ENCODE measurements at places on chromosomes 13 and 19.

DNA sequence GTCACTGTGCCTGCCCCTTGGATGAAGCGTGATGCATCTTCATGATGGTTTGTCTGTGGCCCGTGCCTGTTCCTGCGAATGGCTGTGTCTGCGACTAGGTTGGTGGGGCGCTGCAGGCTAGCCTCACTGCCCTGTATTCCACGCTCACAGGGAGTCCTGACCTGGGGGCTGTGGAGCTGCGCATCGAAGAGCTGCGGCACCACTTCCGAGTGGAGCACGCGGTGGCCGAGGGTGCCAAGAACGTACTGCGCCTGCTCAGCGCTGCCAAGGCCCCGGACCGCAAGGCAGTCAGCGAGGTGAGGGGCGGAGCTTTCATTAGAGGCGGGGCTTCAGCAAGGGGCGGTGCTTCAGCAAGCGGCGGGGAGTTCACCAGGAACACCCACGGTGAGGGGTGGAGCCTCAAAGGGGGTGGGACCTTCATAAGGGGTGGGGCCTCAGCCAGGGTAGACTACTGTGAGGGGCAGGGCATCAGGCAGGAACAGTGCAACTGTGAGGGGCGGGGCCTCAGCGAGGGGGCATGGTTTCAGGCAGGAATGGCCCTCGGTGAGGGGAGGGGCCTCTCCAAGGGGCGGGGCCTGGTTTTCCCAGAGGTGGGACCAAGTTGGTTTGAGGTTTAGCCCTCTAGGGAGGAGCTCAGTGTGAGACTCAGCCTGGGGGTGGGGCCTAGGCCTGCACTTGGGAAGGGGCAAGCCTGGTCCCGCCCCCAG, 17.2 kb downstream of the PKN1 start:
- no peak for DNase-seq

GRCh38 chr13:27375686-27376326, 48.6 kb upstream of the GTF3A start:
- no peak for DNase-seq

DNA sequence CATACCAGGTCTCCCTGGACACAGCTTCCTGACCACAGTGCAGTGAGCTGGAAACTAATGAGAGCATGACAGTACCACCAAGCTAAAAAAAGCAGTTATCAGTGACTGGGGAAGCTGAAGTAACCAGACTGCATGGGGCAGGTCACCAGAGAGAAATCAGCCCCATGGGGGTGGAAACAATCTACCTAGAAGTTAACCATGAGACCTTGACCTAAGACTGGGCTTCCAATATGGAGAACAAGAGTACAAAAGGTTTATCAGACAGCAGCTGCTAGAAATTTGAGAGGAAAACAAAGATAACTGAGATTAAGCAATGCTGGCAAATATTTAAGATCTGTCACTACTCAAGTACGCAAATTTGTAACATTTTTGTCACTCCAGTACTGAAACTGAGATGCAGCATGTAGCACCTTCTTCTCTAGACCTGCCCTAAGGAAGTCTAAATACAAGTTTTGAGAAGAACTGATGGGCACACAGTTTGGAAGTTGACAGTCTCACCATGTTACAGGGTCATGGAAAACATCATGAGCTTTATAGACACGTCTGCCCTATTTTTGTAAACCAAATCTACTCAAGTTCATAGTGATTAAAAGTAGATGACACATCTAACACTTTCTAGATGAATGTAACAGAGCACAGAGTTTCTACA, 2641.8 kb upstream of the PCDH20 start:
- DNase-seq = no peak

DNA sequence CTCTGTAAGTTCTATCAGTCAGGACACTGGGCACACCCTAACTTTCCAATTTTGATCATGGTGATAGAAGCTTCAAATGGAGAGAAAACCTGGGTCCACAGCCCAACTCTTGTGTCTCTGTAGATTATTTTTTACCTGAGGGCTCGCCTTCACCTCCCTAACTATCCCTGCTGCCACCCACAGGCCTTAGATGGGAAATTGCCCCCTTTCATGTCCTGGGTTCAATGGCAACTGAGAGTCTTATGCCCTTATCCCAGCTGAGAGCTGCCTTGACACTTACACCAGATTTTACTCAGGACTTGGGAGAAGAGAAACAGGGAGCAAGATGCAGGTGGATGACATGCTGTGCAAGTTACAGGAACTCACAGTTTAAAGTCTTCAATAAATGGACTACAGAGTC, 81.7 kb downstream of the RAP2A start:
- no peak for DNase-seq

DNA sequence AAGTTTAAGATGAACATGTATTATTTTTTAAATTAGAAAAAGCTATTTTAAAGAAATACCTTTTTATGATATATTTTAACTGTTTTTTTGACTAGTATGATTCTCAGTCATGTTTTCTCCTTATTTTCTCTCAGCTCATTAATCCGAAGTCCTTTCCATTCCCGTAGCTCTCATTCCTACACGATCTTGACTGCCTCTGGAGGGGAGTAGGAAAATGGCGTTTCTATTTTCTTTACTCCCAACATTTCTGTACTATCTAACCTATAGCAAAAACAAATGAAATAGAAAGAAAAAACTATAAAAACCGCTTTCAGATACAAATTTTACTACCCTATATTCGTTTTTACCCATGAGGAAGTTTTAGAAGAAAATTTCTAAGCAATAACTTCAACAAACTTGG, 343.8 kb downstream of the RBM26 start:
- DNase-seq = no peak

DNA sequence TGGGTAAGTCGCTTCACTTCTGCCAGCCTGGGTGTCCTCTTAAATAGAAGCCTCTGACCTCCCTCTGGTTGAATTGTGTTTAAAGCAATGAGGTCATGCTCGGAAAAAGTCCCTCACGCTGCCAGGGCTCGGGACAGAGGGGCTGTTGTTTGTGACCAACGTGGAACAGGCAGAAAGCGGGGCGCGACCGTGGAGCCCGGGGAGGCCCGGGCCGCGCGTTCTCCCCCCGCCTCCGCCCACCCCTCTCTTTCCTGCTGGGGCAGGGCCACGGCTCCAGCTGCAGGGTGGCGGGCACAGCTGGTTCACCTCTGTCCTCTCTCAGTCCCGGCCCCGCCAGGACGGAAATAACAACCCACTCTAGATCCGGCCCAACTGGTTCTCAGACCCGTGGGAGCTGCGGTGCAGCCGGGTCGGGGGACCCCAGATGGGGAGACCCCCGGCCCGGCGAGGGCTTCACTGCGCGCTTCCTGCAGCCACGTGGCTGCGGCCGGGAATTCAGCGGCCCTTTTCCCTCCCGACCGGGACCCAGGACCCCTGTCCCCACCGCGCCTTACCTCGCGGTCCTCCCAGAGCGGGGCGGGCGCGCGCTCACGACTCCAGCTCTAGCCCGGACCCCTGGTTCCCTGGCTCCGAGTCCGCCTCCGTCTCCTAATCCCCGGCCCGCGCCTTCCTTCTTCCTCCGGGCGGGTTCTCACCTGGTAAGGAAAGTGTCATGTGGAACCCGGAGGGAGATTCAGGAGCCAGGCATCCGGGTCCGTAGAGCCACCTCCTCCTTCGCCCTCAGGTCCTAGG, 1.9 kb downstream of the CDC42EP5 start:
- no peak for DNase-seq

DNA sequence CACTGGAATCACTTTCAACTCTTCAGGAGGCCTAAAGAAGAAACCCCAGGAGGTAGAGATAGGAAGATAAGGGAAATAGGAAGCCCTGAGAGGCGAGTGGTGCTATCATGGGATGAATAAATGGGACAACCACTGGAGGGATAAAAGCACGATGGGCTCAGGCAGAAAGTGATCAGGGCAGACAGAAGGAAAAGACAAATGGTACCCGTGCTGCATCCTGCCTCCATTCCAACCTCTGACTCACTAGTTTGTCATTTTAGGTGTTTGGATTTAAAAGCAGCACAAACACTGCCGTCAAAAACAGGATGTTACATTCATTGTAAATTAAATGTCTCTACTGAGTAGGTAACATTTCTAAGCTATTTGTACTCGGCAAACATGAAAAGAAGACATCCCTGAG, 314.3 kb upstream of the HTR2A start:
- no peak for DNase-seq

- DNase-seq = no peak
Measured at GRCh38 chr19:50419022-50419579, 363 bp downstream of the SPIB start.

DNA sequence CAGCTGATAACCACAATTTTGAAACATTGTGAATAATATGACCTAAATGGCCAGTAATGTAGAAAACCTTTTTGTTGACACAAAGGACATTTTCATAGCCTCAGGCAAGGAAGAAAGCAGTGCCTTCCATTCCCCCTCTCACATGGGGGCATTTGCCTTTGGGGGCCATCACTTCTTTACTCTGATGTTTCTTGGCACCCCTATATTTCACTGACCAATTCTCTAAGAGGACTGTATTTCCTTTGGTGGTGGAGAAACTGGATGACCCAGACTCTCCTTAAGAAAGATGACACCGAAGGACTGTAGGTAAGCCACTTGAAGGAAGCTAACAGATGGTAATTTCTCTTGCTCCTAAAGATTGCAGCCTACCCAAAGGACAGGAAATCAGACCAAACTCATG, 254.6 kb downstream of the DCLK1 start:
- no peak for DNase-seq

GRCh38 chr13:95833719-95834118, 156.8 kb downstream of the DNAJC3 start:
- no peak for DNase-seq

GRCh38 chr13:83440465-83440864, 441.8 kb downstream of the SLITRK1 start:
- DNase-seq = no peak

DNA sequence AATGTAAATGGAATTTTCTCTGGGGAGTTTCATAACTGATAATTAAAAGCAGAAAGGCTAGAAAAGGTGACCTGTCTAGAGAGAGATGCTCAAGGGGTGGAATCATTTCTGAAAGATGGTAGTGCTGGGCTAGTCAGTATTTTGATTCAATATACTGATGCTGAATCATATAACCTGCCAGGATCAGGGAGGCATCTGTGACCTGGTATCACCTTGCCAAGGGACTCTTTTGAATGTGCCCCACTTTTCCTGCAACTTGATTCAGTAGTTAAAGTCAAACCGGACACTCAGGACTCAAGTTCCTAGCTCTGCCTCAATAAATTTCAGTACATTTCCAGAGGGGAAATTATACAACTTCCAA, 15.8 kb downstream of the LCP1 start:
- no peak for DNase-seq

Data from stimulated activated CD8-positive, alpha-beta memory T cell treated with anti-CD3 and anti-CD28 coated beads, Interleukin-12 subunit alpha, Interleukin-12 subunit beta, amount 100 ng/mL, for 4 hours (primary cell).